ENCODE measurements at places on chromosomes 7 and 10. TPM values are rescaled to one million over a fixed set of nuclear protein-coding genes. Genes with fewer than 3 reads are reported as not detected.

- DNase-seq = no peak
Measured at GRCh38 chr7:55592492-55592891, 20.2 kb upstream of the VOPP1 start.

- DNase-seq = no peak
Measured at GRCh38 chr7:46484906-46485305, 563.8 kb upstream of the IGFBP3 start.

DNA sequence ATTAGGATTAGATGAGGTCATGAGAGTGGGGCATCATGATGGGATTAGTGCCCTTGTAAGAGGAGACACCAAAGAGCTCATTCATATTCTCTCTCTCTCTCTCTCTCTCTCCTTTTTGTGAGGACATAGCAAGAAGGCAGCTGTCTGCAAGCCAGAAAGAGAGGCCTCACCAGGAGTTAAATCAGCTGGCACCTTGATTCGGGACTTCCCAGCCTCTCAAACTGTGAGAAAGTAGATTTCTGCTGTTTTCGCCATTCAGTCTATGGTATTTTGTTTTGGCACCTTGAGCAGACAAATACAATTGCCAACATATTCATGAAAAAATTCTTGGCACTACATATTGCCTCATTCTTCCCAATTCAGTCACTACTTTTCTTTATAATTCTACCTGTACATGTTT lies 20.6 kb upstream of the ATAD1 start:
- no peak for DNase-seq

GRCh38 chr10:14543046-14543903 lies 212.6 kb upstream of the FRMD4A start:
- no peak for DNase-seq

SLC12A9 gene
- 33.6 TPM for total RNA-seq

GRCh38 chr7:41916450-41916927 lies 213.6 kb upstream of the INHBA start:
- no peak for DNase-seq

PLCE1 gene
- total RNA-seq = 45.2 TPM

EPHB6 gene
- 1.2 TPM for total RNA-seq

CARD11 gene
- total RNA-seq = 2.8 TPM

Data from left colon (tissue), 2 donors.